ENCODE measurements at places on chromosomes 1 and 21.

GRCh38 chr1:64984737-64985136 is 18.4 kb upstream of the JAK1 start:
- DNase-seq: no peak

DNA sequence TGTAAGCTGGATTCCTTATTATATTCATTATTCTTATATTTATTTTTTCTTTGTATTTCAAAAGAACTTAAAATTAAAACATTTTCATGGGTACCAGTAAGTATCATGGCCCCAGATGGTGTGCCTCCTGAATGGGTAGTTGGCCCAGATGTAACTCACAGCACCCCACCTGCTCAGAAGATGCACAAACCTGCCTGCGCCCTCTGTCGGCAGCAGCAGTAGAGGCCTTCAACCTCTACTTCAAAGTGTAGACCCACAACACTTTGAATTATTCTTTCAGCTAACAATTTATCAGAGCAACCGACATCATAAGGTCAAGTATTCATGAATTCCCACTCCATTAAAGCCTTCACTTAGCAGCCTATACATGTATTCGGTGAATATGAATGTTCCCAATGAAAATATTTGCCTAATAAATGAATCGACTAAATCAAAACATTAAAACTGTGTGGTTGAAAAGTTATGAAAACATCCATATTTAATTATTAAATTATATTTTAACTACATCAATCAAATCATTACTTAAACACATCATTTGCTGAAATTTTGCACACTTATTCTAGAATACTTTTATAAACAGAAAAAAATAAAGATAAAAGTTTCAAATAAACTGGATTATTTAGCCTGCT is 25.4 kb downstream of the PIGM start:
- DNase-seq: peak; percentile 69

- DNase-seq: no peak
Observed at GRCh38 chr1:24759492-24759891, 14.2 kb downstream of the CLIC4 start.

DNA sequence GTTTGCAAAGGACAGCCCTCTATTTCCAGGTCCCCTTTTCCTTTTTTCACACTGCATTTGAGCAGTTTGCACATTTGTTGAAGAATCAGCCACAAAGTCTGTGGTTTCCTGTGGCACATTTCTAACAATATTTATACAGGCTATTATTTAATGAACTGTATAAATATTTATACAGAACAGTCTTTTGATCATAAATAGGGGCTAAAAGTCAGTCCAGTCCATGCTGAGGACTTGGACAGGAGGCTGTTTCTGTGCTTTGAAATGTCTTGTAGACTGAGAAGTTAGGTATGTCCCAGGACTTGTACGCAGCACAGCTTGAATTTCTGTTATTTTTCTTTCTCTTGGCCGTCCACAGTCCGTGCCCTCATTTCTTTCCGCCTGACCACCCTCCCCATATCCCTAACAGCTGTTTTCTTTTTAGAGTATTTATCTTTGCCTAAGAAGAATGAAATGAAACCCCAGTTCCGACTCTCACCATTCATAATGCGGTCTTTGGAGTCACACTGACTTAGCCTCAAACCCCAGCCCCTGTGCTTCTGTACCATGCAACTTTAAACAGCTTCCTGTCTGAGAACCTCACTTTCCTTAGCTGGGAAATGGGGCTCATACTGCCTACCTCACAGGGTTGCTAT is 19.7 kb downstream of the FGGY start:
- no peak for DNase-seq

DNA sequence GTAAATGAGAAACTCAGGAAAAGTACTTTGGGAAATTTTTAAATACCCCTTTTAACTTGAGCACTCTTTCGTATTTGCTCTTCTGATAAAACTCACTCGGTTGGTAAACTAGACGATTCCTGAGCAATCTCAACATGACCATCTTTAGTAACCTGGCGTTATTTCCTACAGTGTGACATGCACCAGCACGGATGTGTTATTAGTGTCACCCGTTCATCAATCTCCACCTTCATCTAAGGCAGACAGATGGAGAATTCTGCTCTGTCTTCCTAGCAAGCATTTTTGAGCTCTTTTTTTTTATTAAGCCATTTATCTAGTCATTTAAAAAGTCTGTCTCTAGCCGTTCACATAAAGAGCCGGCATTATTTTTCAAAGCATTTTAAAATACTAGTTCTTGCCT is 155.2 kb downstream of the DISP1 start:
- no peak for DNase-seq

Measured in KBM-7 (cell line).